ENCODE measurements at places on chromosomes 7 and 10.

DNA sequence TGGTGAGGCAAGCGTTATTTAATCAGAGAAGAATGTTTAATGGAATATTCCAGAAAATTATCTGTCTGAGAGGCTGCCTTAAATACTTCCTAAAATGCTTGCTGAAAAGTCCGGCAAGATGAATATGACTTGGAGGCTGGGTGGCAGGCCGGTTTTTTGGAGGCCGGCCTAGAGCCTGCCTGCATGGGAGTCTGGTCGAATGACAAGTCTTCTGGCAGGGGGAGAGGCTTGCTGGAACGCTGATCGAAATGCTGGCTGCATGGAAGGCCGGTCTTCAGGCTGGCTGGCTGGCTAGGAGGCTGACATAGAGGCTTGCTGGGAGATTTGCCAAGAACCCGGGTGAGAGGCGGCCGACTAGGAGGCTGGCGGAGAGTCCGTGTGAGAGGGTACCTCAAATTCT, 135.7 kb downstream of the OR13A1 start:
- DNase-seq: no peak

DNA sequence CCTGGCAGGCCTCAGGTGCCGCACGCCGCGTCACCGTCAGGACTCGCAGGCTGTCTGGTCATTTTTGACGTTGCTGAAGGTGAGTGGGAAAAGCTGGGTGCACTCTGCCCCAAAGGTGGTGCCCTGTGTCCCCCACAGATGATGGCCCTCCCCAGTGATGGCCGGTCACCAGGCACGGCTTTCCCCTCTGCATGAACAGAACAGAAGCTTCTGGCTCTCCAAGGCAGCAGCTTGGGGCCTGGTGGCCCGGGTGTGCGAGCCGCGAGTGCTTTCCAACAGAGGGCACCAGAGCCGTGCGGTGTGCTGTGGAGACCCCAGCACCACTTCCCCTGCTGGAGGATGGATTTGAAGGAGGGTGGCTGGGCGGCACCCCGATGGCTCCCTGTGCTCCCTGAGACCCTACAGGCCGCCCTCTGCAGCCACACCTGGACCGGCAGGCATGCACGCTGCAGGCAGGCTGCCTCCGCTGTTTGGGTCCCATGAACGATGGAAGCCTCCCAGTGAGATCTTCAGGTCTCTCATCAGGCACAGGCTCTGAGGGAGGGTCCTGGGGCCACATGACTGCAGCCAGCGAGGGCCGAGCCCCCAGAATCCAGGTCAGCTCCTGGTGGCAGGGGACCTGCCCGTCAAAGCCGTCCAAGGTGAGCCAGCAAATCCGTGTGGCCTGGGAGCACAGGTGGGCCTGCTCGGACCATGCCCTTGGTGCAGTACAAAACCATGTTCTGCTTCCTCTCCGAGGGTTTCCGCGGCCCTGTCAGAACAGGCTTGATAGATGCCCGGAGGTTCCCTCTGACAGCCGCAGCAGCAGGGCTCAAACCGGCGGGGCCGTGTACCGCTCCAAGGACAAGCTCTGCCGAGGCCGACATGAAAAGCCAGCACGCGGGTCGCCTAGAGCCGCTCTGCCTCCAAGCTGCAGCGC, 195.4 kb downstream of the EBF3 start:
- DNase-seq: no peak

GRCh38 chr10:83433705-83434104, 705.6 kb upstream of the GHITM start:
- DNase-seq: no peak

- DNase-seq: peak; percentile 27
Observed at GRCh38 chr10:106189292-106189691, 975.2 kb downstream of the SORCS1 start.

DNA sequence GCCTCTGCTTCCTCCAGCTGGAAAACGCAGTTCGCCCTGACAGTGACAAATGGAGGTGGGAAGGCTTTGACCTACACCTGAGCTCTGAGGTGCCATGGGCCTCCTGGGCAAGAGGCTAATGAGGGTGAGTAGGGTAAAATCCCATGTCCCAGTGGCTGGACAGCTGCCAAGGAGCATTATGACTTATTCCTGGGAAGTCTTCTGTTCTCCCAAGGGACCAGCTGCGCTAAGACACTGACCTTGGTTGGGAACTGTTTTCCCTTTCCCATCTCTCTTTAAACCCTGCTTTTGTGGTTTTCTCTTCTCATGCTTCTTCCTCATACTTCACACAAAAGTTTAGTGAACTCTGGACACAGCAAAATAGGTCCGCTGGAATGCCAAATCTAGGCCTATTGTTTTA, 72.6 kb downstream of the COPG2 start:
- DNase-seq: no peak

DNA sequence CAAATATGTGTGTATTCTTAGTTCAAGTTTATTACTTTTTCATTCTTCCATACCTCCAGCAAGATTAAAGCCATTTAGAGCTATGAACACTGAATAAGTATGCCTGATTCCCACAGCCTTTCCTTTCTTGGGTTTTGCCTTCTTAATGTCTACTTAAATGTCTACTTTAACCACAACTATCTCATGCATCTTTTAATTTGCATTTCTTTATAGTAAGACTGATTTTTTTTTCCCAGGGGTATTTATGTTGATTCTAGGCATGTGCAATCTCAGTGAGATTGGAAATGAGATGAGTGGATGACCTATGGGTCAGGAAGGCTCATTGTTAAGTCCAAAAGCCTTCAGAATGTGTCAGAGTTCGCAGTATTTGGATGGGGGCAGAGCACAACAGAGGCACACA, 3.6 kb downstream of the PCBD1 start:
- DNase-seq: no peak

DNA sequence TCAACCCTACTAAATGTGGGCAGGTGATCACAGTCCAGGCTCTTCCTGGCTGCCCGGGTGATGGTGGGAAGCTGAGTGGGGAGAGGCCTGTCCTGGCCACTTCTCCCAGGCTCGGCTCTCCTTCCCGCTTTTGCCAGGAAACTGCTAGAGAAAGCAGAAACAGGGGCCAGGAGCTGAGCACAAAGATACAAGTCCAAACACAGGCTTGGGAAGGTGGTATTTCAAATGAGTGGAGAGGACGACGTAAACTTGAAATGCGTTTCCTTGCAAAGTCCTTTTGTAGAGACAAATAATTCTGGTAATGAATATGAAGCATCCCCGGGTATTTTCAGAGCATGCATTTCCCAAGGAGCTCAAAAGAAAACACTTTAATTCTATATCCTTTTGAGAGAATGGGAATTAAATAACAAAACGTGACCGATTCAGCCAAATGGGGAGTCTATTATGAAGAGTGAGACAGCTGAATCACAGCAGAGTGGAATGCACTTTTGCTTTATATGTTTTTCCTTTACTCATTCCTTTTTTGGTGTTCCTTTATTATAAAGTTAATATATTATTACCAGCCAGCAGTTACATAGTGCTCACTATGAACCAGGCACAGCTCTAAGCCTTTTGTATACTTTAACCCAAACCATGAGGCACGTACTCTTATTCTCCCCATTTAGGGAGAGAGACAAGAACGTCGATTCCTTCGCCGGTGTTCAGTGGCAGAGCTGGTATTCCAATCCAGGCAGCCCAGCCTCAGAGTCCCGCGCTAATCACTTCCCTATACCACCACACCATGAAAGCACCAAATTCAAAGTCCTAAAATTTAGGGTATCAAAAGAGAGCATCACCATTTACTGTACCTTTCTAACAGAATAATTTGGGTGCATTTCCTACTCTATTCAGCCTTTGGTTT, 218.2 kb upstream of the KLF14 start:
- DNase-seq: no peak

- no peak for DNase-seq
Observed at GRCh38 chr7:66617295-66617694, 11.4 kb upstream of the KCTD7 start.

GRCh38 chr10:34522546-34522945, 292.6 kb downstream of the PARD3 start:
- no peak for DNase-seq

GRCh38 chr10:89669985-89670384, 24.9 kb upstream of the PANK1 start:
- DNase-seq: no peak

DNA sequence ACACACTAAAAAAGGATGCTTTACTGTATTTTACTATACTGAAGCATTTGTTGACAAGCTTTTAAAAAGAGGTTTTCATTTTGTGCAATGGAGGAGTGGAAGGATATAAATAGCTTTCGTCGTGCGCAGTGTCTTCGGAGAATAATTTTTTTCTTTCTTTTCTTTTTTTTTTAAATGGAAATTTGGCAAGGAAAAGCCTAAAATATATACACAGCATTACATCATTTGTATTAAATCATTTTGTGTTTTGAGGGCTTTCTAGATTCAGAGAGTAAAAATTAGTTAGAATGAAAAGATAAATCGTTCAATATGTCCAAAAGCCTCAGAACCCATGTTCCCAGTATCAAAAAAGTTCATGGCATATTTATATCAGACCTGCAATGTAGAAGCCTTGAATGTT, 150.2 kb upstream of the FERD3L start:
- DNase-seq: no peak

DNA sequence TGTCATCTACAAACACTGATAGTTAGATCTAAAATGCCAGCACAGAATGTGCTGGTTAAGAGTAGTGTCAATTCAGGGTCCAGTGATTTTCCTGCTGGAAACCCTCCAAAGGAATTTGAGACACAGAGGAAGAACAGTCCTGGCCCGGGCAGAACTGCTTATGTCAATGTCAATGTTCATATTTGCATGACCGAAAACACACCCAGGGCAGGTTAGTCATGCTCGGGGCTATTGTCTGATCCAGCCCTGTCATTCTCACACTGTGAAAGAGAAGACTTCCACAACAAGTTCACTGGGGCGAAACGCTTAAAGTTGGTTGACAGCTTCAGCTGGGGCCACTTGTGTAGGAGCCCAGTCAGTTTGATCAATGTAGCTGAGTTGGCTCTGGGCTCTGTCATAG, 139.3 kb downstream of the C1GALT1 start:
- no peak for DNase-seq

DNA sequence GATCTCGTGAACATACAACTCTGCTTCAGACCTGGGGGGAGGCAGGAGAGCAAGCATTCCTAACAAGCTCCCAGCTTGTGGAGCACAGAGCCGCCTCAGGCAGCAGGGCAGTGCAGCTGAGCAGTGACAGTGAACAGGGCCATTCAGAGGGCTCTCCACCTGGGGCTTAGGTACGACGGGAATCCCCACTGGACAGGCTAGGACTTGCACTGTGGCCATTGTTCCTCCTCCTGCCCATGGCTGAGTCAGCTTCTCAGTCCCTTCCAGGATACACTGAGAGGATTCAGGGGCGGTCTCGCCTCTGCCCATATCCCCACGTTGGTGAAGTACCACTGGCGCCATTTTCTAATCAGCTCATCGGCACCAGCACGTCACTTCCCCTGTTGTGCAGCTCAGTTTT, 71.1 kb downstream of the FIGNL1 start:
- peak; percentile 9 for DNase-seq

- no peak for DNase-seq
Observed at GRCh38 chr10:3735175-3735574, 49.8 kb downstream of the KLF6 start.

DNA sequence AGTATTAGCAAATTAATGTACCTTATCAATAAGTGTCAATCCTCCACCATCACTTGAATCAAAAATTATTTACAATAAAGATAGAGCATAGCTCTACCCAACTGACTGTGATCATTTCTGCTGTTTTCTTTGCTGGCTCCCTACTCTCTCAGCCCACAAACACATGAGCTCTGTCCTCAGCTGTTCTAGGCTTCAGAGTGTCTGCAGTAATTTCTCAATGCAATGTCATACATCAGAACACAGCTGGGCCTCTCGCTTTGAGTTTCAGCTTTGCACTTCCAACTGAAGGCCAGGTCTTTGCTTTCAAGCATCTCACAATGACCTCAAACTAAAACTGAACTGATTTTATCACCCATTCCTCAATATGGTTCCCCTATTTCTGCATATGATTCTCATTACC, 55.7 kb downstream of the RNF133 start:
- no peak for DNase-seq

- DNase-seq: no peak
Observed at GRCh38 chr7:158033196-158033595, 554.4 kb downstream of the PTPRN2 start.

- no peak for DNase-seq
Observed at GRCh38 chr10:125264757-125265578, 104.6 kb upstream of the CTBP2 start.

- no peak for DNase-seq
Observed at GRCh38 chr10:60281331-60281730, 108.3 kb downstream of the ANK3 start.

GRCh38 chr10:93471110-93471651, 11.0 kb downstream of the MYOF start:
- no peak for DNase-seq

- DNase-seq: no peak
Observed at GRCh38 chr7:81624650-81625631, 144.9 kb downstream of the HGF start.

DNA sequence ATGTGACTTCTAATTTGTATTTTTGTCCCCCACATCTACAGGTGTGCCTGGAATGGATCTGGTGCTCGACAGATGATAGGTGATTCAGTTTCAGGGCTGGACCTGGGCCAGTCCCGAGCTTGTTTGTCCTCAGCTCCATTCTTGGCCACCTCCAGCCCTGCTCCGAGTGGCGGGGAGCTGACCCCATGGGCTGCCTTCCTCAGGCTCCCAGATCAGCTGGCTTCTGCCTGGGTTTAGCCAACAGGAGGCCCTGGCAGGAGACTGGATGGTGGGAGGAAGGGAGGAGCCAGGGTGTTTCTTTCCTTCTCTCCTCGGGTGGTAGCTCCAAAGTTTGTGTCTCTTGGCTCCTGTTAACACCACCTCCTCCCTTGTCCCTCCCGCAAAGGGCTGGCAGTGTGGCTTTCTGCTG, 75.2 kb downstream of the CDH23 start:
- DNase-seq: no peak

DNA sequence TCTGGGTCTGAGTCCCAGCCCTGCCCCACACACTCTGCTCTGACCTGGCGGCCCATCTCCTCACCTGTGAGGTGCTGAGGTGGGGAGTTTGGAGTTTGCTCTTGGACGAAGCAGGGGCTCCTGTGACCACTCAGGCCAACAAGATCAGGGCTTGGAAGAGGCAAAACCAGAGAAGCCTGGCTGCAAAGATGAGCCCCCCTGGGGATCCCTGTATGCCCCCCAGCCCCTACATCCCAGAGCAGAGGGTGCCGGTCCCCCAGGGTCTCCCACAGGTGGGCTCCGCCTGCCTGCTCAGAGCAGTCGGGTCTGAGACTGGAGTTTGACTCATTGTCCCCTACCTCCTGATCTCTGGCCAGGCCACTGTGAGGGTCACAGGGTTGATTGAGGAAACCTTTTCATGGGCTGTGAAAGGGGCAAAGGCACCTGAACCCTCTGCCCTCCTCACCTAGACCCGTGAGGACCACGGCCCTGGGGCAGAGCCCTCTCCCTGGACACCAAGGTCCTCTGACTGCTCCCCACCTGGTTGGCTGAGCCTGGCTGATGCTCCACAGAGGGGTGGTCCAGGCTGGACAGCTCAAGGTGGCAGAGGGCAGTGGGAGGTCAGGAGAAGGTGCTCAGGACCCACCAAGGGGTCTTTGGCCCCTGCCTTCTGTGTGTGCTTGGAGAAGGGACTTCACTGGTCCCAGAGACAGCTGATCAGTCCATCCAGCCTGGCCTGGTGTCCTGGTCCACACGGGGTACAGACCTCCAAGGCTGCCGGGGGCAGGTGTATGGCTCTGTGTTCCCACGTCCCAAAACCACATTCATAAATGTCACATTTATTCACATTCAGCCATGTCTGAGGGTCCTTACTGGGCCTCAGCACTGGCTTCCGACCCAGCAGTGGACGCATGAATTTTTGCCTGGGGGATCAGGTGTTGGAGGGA, 9.1 kb upstream of the SCART1 start:
- no peak for DNase-seq

Measured in SHP77 treated with DMSO at 0.1 percent for 48 hours (cell line).